ENCODE measurements at places on chromosomes 1 and 21.

DNA sequence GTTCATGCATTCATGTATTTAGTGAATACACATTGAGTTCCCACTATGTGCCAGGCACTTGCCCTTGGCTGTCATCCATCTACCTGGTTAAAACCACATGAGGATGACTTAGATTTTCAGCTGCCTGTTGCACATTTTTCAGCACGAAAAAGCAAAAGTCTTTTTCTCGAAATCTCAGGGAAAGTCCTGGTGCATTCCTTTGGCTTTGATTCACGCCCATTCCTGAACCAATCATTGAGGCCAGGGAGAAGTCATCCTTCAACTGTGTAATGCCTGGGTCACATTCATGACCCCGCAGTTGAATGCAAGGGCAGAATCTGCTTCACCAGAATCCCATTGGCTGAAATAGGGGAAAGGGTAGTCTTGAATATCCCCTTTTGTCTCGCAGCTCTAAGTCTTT is 84.4 kb downstream of the RNF220 start:
- DNase-seq: no peak

GRCh38 chr1:58727364-58727763 is 27.5 kb upstream of the MYSM1 start:
- no peak for DNase-seq

DNA sequence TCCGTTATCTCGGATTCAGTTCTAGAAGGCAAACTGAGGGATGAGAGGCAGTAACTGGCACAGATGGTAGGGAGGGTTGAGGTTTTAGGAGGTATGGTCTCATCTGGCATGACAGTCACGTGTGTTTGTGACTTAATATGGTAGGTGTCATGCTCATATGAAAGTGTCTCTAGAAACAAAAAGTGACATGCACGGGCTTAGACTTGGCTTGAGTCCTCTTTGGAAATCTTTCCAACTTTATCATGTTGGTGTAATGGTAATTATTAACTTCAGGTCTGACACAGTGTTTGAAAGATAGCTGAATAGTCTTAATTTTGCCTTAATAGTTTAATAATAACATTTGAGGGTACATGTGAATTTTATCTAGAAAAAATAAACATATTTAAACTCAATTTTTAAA is 218.1 kb downstream of the FMN2 start:
- no peak for DNase-seq

- no peak for DNase-seq
These were observed 15.9 kb downstream of the LZIC start for GRCh38 chr1:9927259-9927658.
